ENCODE measurements at places on chromosomes 12 and 14.

- DNase-seq, result no peak
- no peaks in the 10 kb centered on the region for H3K36me3 ChIP-seq
- H3K4me1 ChIP-seq, result no peaks in the 10 kb centered on the region
- no peak overlapping the region for H3K4me3 ChIP-seq
- H3K27ac ChIP-seq, result no peak overlapping the region
Observed at GRCh38 chr12:76920172-76921099, 41.6 kb upstream of the CSRP2 start.

DNA sequence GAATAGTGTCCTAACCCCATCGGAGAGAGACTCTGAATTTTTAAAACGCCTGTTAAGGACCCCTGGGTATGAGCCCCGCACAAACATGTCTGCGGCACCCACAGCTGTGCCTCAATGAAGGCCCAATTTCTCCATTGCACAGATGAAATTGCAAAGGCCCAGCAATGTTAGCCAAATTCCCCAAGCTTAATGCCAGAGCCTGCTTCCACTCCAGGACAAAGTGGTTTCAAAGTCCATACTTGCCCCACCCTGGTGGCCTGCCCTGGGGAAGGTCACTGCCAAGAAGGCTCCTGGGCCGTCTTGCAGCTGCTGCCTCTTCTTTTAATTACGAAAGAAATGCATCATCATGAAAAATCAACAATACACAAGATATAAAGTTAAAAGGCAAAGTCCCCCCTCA, 1179.7 kb downstream of the VRK1 start:
- H3K36me3 ChIP-seq, result no peaks in the 10 kb centered on the region
- no peaks in the 10 kb centered on the region for H3K27me3 ChIP-seq
- no peak overlapping the region for H3K4me3 ChIP-seq
- H3K27ac ChIP-seq, result no peak overlapping the region
- H3K4me1 ChIP-seq, result no peaks in the 10 kb centered on the region

DNA sequence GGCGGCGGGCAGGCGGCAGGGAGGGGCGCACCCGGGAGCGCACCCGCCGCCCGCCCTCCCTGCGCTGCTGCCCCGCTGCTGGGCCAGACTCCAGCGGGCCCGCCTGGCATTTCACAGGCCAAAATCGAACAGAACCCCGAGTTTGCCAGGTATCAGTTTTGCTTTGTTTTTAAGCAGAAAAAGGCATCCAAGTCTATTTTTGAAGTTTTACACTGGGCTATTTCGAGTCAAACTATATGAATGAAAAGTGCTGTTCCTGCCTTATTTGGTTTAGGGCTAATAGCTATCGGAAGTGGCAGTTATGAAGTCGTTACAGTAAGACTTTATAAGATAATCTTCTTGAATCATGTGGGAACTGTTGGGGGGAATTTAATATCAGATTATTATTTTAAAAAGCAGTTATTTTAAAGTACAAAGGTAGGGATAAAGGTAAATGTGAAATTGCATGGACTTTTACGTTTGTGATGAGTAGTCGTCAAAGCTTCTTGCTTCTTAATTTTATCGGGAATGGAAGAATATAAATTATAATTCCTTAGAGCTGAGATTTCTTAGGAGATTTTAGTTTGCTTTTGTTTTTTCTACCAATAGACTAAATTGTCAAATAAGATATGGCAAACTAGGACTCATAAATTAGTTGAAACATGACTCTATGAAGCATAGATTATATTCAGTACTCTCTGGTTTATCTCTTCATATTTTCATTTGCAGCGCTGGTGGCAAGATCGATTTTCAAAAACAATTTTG, 1.1 kb downstream of the MSRB3 start:
- H3K4me3 ChIP-seq, result peak overlapping the region; percentile 47
- no peaks in the 10 kb centered on the region for H3K36me3 ChIP-seq
- no peak for DNase-seq
- no peak overlapping the region for H3K27ac ChIP-seq

GRCh38 chr14:22070119-22070982, 396.7 kb upstream of the OR4E1 start:
- DNase-seq, result peak; percentile 49
- no peak overlapping the region for H3K27ac ChIP-seq
- H3K36me3 ChIP-seq, result no peaks in the 10 kb centered on the region
- H3K27me3 ChIP-seq, result no peaks in the 10 kb centered on the region
- peak overlapping the region; percentile 9 for H3K4me3 ChIP-seq
- peaks cover 22% of the 10 kb centered on the region for H3K4me1 ChIP-seq

- no peak overlapping the region for H3K4me3 ChIP-seq
- no peaks in the 10 kb centered on the region for H3K36me3 ChIP-seq
- H3K27ac ChIP-seq, result no peak overlapping the region
- no peak for DNase-seq
Observed at GRCh38 chr14:63663428-63664341, 22.0 kb upstream of the WDR89 start.
